ENCODE measurements at places on chromosomes 12 and 14.

- no peak for DNase-seq
These were observed 270.4 kb upstream of the RTL1 start for GRCh38 chr14:101173698-101174521.

- no peak for DNase-seq
These were observed 18.8 kb upstream of the BEGAIN start for GRCh38 chr14:100605706-100606686.

GRCh38 chr14:75476274-75476995 lies 45.8 kb upstream of the BATF start:
- DNase-seq: no peak

- no peak for DNase-seq
These were observed 153.4 kb upstream of the TMTC2 start for GRCh38 chr12:82533341-82533740.

GRCh38 chr14:87312169-87312893 lies 680.7 kb downstream of the GALC start:
- DNase-seq: no peak

- DNase-seq: no peak
These were observed 36.3 kb upstream of the C12orf75 start for GRCh38 chr12:105294161-105294560.

- DNase-seq: no peak
These were observed 123.2 kb downstream of the GXYLT1 start for GRCh38 chr12:42021469-42021868.

DNA sequence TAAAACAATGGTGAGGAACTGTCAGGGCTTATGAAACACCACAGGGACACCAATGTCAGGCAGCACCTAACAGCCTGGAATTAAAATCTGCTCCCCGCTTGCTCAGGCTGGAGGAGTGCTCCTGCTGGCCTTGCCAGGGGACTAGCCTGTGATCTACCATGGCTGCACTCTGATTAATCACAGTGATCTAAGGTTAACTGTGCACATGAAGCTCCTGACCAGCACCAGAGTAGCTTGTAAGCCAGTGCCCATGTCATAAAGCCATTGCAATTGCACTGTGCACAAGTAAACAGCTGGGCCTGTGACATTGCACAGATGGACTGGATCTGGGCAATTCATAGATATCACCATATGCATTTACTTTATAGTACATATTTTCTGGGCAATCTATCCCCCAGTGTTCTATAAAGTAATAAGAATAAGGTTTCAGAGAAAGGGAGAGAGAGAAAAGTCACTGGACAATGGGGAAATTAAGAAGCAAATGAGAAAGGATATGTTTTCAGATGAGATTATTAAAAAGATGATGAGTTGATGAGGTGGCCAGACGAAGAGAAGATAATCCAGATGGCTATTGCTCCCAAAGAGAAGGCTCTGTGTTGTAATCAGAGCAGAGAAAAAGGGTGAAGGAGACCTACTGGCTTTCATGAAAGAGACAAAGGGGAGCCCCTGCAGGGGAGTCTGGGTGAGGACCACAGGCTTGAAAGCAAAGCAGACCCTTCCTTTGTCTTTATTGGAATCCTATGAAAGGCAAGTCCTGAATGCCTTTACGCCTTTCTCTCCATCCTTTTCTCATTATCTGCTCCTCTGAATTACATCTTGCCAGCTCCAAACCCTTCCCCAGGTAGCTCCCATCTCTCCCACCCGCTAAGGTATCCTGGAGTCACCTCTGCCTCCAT lies 145.8 kb downstream of the SLC38A6 start:
- DNase-seq: no peak

DNA sequence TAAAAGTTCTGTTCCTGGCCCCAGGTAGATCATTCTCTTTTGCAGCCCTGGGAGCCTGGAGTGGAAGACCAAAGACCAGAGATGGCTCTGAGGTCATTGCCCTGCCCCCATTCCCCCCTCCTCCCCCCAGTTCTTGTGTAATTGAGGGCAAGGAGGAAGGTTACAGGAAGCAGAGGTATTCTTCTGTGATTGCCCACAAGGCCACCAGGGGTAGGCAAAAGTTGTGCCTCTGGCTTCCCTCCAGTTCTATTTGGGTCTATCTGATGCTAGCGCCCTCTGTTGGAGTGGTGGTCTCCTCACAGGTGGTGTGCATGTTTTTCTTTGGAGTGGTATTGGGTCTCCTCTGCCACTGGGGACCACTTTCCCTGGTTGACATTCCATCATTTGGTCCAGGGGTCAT lies 41.2 kb upstream of the CRY1 start:
- DNase-seq: peak; percentile 26

DNA sequence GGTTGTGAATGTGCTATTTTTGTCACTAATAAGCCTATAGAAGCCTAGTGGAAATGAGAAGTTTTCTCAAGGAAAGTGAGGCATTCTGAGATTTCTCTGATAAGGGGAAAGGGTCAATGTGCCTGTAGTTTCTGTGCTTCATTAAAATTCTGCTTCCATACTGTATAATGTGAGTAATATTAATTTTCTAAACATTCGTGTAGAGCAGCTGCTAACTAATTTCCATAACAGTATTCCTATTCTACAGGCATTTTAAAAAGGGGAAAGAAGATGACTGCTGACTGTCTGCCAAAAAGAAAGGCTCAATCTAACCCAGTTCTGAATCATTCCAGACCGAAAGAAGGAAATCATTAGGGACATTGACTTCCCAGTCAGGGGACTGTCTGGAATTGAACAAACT lies 293.3 kb upstream of the TMPO start:
- DNase-seq: no peak

- DNase-seq: no peak
These were observed 485.9 kb downstream of the APAF1 start for GRCh38 chr12:99130808-99131553.

- DNase-seq: no peak
These were observed 22.3 kb downstream of the GALNT8 start for GRCh38 chr12:4742416-4742970.

- DNase-seq: no peak
These were observed 56.5 kb downstream of the SLC38A1 start for GRCh38 chr12:46212108-46212982.

DNA sequence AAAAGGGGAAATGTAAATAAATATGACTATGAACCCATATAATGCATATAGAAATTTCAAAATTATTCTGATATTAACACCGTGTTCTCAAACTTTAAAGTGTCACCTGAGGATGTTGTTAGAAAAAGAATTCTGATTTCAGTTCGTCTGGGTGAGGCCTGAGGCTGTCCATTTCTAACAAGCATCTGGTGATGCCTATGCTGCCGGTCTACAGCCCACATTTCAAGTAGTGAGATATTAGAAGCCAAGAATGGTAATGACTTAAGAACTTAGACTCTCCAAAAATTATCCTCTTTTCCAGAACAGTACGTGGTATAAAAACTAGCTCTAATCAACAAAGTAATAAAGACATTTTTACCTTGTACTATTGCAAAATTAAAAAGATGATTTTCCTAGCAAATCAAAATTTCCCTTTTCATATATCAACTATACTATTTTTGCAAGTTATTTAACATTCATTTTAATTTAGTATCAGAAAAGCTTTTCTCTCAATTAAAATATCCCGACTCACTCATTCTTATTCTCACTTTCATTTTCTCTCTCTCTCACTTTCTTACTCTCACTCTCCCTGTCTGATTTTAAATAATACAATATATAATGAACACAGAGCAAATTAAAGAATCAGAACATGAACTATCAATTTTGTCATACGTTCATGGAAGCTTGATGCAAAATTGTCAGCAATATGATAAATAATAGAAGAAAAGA lies 35.0 kb downstream of the PIK3C2G start:
- DNase-seq: no peak

DNA sequence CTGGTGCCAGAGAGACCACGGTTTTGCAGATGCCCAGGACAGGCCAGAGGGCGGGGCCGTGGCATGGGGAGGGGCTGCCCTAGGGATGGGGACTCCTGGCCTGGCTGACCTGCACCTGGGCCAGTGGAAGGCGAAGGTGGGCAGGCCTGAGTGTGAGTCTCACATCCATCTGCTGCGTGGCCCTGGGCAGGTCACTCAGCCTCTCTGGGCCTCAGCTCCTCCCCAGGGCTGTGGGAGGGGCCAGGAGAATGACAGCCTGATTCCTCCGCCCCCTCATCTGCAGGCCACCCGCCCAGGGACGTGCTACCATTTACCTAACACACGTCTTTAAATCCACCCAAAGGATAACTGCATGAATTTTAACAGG lies 90.9 kb downstream of the GALNT9 start:
- DNase-seq: no peak

DNA sequence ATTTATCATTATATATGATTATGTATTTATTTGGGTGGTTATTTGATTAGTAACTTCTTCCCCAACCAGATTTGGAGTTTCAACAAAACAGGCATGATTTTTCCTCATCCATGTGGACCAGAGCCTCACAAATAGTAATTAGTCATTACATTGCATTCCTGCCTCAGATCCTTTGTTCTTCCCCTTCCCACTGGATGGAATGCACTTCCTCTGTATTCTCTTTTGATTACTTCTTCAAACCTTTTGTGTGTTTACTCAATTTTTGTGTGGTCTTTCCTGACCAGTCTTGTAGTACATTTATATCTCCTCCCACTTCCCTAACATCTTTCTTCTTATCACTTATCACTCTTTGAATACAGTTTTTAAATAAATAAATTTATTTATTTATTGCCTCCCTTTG lies 15.5 kb downstream of the SYT1 start:
- DNase-seq: no peak

- DNase-seq: no peak
These were observed 17.1 kb downstream of the TRMT5 start for GRCh38 chr14:60963761-60964160.

DNA sequence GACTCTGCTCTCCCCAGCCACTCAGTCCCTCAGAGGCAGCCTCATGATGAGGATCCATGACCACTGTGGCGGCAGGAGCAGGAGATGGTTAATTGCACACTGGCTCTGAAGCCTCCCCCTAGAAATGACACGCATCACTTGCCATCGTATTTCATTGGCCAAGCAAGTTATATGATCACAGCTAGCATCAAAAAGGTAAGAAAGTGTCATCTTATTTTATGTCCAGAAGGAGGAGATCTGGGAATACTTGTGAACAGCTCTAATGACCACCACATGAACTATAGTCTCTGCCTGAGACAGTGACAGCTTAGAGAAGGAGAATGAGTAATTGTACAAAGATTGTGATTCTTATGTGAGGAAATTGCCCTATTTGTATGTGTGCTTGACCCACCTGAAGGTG lies 363.4 kb downstream of the NUAK1 start:
- DNase-seq: no peak

GRCh38 chr14:68819260-68819691 lies 26.4 kb upstream of the ZFP36L1 start:
- DNase-seq: no peak

DNA sequence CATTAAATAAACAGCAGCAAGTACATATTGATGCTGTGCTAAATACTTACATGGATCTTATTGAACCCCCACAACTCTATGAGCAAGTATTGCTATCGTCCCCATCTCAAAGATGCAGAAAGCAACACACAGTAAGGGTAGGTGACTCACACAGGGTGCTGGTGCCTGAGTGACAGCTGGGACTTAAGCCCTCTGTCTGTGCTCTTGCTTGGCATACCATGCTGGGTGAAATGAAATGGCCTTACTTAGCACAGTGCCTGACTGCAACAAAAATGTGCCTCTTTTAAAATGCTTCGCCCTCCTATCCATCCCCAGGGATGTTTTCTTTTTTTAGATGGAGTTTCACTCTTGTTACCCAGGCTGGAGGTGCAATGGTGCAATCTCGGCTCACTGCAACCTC lies 788 bp downstream of the TEX52 start:
- no peak for DNase-seq

DNA sequence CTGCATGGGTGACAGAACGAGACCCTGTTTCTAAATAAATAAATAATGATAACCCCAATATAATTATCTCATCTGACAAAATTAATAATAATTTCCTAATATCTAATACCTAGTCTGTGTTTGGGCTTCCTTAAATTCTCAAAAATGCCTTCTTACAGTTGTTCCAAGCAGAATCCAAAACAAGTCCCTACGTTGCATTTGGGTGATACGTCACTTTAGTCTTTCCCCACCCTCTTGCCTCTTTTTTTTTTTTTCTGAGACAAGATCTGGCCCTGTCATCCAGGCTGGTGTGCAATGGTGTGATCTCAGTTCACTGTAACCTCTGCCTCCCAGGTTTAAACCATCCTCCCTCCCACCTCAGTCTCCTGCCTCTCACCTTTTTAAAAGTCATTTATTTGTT lies 26.7 kb downstream of the VEZT start:
- no peak for DNase-seq

- DNase-seq: no peak
These were observed 10.7 kb downstream of the DYRK2 start for GRCh38 chr12:67659292-67659691.

DNA sequence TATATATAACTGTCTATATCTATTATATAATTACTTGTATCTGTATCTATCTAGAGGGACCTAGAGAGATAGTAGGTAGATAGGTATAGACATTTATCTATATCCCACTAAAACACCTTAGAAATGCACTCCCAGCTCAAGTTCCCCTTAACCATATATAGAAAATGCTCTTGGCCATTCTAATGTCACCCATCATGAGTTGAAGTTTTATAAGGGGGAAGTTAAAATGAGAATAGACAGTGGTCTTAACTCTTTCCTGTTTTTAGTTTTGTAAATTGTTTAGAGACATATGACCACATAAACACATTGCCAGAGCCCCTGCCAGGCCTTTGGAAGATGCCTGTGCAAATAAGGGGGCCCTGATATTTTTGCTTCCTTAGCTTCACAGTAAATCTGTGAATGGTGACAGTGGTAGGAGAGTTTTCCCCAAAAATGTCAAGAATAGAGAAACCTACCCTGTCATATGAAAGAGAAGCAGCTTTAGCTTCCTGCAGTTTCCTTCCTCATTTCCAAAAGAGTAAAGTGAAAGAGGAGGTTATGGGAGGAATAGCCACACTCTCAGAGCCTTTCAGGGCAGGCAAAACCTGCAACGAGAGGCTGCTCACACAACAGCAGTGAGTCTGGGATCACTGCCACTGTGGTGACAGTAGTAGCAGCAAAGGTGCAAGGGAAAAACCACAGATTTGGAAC lies 45.5 kb downstream of the MGST1 start:
- no peak for DNase-seq

DNA sequence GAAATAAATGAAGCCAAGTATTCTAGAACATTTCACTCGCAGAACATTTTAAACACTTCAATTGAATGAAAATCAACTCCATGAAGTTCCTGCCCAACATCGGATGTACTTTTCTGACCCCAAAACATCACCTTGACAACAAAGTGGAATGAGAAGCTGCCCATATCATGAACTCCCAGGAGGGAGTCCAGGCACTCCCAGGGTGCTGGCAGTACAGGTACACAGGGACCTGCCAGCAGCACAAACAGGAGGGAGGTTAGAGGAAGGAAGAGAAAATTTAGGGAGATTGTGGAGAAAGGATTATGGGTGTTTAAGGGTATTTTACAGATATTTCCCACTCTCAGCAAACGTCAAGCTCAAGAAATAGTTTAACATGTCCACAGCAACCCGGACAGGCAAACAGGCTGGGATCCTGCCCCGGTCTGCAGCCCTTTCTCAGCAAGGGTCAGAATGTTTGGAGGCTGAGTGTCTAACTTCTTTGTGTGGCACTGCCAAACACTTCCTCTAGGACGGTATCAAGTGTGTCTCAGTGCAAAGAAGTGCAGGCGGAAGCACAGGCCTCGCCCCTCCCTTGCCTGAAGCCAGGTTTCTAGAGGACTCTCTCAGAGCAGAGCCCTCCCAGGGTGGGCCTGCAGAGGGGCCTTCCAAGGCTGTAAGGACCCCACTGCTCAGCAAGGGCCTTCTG lies 72.2 kb downstream of the SETD3 start:
- no peak for DNase-seq

Data from stimulated activated CD4-positive, alpha-beta T cell treated with anti-CD3 and anti-CD28 coated beads, Interleukin-12 subunit alpha, Interleukin-12 subunit beta, amount 100 ng/mL, for 24 hours (primary cell).